ENCODE measurements at places on chromosomes 6 and 20.

GRCh38 chr6:15516378-15516777 is 146.4 kb downstream of the DTNBP1 start:
- no peak for DNase-seq

DNA sequence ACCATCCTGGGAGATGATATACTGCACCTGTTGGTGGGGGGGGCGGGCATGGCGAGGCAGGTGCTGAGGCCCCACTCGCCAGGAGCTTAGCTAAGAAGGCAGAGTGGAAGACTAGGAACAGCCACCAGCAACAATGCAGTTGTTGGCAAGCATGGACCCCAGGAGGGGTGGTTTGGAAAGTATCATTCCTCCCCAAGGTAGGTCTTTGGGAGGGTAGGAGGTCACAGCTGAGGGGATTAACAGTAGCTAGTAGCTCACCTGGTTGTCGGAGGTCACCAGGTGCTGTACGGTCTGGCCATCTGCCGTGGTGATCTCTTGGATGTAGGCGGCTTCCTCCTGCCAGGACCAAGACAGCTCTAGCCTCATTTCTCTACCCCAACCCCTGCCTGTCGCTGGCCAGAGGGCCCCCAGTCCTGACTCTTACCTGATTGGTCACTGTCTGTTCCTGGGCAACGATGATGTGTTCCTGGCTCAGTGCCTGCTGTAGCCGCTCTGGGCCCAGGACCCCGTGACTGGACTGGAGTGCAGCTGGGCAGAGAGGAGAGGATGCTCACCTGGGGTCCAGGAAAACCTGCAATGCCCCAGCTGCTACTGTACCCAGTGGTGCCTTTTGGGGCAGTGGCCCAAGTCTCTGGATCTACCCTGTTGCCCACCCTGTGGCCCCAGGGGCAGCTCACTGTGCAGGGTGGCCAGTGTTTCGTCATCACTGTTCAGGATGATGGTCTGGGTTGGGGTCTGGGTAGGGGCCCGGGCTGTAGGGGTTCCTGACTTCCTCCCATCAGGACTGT is 15.3 kb downstream of the PCIF1 start:
- DNase-seq: no peak

- DNase-seq: no peak
These were observed 250.5 kb upstream of the PRND start for GRCh38 chr20:4471221-4471620.

- no peak for DNase-seq
These were observed 279.7 kb downstream of the CDC5L start for GRCh38 chr6:44667226-44667625.

DNA sequence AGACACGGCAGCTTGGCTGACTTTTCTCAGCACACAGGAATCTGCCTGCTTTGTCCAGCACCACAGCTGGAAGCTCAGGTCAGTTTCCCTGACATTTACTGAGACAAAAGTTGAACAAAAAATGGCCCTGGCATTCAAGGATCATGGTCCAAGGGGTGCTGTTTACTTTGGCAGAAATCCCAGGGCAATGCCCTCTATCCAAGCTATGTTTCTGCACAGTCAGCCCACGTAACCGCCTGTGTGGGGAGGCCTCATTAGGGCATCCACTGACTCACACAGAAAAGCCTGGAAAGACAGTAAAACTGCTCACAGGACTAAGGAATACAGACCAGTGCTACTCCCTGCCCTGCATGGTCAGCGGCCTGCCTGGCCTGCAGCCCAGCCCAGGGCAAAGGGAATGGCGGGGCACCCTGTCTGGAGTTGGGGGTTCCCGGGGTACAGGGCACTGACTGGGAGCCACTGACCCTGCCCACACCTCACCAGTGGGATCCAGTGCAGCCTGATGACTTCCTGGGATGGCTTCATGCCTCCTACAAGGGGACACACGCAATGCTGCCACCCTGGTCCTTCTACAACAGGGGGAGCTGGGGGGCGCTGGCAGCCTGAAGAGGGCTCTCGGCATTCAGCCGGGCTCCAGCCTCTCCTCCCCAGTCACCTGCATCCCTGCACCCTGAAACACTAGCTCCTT is 77.1 kb downstream of the NINL start:
- DNase-seq: no peak

- DNase-seq: no peak
These were observed 566.2 kb upstream of the NOX3 start for GRCh38 chr6:156021746-156022396.

GRCh38 chr6:138371720-138372119 is 6.0 kb upstream of the SMIM28 start:
- no peak for DNase-seq

- no peak for DNase-seq
These were observed 30.8 kb downstream of the SMLR1 start for GRCh38 chr6:130858054-130858453.

DNA sequence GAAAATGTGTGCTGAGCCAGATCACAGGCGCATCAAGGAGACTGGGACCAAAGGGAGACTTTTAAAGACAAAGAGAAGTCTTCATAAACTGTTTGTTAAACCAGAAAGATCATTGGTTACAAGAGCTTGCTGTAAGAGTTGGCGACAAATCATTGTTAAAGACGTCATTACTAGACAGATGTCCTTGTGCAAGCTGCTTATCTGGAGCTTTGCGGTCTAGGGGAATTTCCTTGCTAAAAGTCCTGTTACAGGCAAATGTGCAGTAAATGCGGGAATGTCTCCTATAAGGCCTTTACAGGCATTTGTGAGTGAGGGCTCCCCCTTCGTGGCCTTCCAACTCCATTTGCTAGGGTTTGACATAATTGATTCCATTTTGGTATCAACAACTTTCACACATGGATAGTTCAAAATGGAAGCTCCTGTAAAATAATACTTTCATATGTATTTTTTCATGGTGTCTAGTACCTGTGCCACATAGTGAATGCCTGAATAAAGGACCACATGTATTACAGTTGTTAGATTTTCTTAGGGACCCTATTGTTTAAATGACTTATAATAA is 362.4 kb downstream of the UTRN start:
- no peak for DNase-seq

DNA sequence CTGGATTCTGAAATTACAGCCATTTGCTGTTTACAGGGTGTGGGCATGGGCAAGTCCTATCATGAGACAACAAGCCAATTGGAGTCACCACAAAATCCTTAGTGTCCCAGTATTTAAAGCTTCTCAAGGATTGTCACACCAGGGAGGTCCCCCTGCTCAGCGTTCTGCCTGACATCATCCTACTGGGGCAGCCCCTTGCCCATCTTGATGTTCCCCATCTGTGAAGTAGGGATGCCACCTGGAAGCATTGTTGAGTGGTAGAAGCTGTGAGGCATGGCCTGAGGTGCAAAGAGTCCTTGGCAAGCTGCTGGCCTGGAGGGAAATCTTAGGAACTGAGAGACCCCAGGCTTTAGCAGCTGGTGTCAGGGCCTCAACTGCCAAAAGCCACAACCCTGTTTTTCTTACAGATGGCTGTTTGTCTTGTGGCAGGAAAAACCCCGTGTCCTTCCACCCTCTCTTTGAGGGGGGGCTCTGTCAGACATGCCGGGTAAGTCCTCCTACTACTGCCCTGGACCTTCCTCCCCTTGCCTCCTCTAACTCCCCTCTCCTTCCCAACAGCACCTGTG is 23.3 kb upstream of the MAPRE1 start:
- DNase-seq: no peak

GRCh38 chr6:126227833-126228702 is 111.8 kb upstream of the CENPW start:
- DNase-seq: no peak

DNA sequence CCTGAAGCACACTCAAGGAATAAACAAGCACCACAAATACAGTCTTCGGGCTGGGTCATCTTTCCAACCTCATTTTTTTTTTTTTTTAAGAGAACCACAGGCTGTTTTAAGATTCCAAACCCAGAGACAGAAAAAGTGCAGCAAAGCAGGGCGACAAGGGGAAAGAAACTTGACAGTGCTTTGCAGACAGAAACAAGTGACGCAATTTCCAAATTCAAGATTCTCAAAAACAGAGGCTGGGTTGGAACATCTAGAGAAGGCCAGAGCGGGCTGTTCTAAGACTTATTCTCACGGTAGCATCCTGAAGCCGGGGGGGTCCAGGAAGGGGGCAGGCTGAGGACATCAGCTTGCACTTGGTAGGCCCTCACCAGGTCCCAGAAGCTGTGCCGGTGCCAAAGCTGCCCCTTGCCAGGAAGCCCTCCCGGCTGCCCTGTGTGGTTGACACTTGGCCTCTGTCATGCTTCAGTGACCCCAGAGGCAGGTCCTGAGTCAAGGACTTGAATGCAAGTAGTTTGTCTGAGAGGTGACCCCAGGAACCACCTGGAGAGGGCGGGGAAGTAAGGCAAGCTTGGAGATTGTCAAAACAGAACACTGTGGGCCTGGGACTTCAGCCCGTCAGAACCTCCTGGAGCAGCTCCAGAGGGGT is 50.5 kb downstream of the BMP7 start:
- no peak for DNase-seq

DNA sequence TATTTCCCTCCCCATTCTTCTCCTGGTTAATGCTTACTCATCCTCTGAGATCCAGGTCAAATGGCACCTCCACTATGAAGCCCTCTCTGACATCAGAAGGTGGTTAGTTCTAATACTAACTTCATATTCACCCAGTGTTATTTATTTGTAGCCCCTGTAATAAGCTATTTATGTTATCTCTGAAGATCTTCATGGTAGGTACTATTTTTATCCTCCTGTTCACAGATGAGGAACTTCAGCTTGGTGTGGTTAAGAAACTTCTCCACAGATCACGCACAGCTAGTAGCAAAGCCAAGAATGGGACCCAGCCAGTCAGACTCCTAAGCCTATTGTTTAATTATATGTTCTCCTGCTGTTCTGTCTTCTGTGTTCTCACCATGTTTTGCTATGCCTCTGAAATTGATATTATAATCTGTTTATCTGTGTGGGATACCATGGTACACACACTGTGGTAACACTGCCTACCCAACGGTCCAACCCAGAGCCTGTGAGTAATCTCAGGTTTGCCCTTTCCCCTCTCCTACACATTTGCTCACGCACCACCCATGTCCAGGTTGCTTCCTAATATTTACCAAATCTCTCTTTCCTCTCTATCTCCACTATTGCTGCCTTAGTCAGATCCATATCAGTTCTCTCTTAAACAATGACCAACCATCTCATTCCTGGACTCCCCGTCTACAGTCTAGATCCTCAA is 98.4 kb downstream of the IPCEF1 start:
- DNase-seq: no peak

DNA sequence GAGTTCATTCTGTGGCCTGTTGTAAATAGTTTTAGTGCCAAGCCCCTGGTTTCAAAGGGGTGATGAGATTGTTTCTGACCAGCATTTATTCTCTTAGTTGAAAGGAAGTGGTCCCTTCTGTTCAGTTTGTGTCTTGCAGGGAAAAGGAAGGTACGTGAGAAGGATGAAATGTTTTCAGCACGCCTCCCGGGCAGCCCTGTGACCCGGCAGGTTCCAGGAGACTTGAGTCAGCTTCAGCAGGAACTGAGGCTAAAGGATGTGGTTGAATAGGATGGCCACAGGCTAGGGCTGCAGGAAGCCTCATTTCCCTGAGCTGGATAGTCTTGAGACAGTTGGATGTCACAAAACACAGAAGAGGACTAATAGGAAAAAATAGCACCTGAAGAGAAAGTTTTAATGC is 132.4 kb upstream of the SYNDIG1 start:
- no peak for DNase-seq

DNA sequence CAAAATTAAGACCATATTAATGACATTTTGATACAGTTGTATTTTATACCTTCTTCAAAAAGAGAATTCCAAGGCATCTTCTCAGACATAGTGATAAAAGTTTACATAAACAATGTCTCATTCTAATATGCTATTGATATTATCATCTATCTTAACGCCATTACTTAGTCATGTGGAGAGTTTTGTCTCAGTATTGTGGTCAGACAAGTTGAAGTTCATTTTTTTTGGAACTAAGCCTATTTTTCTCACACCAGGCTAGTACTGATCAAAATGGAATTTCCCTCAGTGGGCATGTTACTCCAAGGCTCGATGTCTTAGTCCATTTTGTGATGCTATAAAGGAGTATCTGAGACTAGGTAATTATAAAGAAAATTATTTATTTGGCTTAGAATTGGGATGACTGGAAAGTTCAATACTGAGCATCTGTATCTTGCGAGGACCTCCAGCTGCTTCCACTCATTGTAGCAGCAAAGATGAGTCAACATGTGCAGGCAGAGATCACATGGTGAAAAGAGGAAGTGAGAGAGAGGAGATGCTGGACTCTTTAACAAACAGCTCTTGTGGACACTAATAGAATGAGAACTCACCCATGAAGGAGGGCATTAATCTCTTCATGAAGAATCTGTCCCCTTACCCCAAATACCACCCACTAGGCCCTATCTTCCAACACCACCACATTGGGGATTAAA is 825.5 kb upstream of the MANEA start:
- no peak for DNase-seq

- DNase-seq: no peak
These were observed 107.7 kb upstream of the BTN3A2 start for GRCh38 chr6:26257272-26257671.

- peak; percentile 42 for DNase-seq
These were observed 14.7 kb downstream of the MUCL3 start for GRCh38 chr6:30955367-30956042.

DNA sequence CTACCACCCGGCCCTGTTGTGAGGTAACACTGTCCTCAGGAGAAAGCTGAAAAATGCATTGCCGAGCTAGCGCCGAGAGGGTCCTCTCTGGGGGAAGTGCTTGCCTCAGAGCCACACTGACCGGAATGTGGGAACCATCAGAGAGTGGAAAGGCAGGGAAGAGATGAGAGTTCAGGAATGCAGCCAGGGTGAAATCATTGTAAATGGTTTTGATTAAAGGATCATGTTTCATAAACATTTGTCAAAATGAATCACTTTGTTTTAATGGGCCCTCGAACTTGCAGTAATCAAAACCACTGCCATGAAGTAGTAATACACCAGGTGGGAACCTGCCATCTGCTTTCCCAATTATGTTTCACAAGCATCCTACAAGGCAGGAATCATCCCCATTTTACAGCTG is 16.9 kb upstream of the IL17F start:
- DNase-seq: no peak

DNA sequence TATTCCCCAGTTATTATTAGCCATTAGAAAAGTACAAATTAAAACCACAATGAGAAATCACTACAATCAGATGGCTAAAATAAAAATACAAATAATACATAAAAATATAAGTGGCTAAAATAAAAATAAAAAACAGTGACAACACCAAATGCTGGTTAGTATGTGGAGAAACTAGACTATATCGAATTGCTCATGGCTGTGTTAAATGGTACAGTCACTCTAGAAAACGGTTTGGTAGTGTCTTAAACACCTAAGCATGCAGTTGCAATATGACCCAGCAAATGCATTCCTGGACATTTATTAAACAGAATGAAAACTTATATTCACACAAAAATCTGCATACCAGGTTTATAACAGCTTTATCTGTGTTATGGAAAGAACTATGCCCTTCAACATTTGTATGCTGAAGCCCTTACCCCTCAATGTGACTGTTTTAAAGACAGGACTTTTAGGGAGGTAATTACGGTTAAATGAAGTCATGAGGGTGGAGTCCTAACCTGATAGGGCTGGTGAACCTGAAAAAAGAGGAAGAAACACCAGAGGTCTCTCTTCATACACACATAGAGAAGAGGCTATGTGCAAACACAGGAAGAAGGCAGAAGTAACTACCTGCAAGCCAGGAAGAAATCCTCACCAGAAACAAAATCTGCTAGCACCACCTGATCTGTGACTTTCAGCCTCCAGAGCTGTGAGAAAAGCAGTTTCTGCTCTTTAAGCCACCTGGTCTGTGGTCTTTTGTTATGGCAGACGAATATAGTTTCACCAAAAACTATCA is 84.9 kb downstream of the ASCC3 start:
- DNase-seq: no peak

GRCh38 chr6:113361014-113361645 is 496.0 kb upstream of the MARCKS start:
- no peak for DNase-seq

GRCh38 chr20:1434571-1435336 is 31.9 kb downstream of the NSFL1C start:
- DNase-seq: peak; percentile 22

Measured in stimulated activated CD8-positive, alpha-beta memory T cell treated with anti-CD3 and anti-CD28 coated beads, Interleukin-4, amount 100 ng/mL, for 1 hour (primary cell).